NCI-H748 treated with DMSO at 0.1 percent for 48 hours (cell line): ENCODE measurements at places on chromosomes 12 and 14.

DNA sequence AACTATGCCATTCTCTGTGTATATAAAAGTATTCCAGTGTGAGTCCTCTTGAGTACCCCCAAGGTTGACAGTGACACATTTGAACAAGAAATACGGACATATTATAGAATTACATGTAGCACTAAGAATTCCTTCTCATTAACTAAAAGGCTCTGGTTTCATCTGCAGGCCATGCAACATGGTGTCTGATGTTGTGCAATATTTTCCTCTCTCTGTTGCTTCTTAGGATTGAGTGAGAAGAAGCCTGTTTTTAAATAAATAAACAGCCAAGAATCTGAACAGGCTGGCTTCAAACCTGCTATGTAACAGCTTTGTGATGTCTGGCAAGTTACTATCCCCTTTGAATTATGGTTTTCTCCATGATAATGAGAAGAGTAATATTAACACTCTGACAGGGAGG lies 22.2 kb upstream of the CCER1 start:
- no peak for DNase-seq

GRCh38 chr12:11759899-11760298 lies 110.4 kb downstream of the ETV6 start:
- DNase-seq = no peak

GRCh38 chr14:86646696-86647690 lies 1117.0 kb downstream of the FLRT2 start:
- DNase-seq = no peak

GRCh38 chr12:11943919-11944700 lies 126.6 kb upstream of the BCL2L14 start:
- DNase-seq = no peak

DNA sequence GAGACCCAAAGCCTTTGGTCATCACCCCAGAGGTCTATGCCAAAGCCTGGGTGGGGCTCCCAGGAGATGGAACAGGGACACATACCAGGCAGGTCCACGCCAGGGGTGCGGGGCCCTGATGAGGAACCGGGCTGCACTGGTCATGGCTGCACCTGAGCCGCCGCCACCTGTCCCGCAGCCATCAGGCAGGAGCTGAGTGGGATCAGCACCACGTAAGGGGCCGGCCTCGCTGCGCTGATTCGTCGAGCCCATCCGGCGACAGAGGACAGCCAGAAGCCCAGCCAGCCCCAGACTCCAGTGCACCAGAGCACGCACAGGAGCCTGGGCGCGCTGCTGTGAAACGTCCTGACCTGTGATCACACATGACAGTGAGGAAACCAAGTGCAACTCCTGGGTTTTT lies 15.9 kb downstream of the DEGS2 start:
- no peak for DNase-seq

- no peak for DNase-seq
Observed at GRCh38 chr12:28507867-28508266, 317.6 kb downstream of the CCDC91 start.

GRCh38 chr12:3417937-3418462 lies 73.0 kb upstream of the PRMT8 start:
- DNase-seq = no peak

DNA sequence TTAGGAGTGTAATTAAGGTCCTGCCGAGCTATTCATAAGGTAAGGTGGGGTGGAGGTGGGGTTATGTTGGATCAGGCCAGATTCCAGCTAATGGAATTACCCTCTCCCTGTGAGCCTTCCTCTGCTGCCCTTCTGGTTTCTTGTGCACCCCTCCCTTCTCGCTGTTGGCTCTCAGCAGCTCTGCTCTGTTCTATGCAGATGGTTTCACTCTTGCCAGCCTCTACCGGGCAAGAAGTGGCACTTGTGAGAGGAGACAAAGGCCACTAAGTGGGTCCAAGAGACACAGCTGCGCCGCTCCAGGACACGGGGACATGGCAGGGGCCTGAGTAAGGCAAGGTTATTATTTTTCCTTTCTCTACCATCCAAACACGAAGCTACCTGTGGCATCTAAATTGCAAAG lies 334.4 kb downstream of the EMP1 start:
- peak; percentile 25 for DNase-seq

DNA sequence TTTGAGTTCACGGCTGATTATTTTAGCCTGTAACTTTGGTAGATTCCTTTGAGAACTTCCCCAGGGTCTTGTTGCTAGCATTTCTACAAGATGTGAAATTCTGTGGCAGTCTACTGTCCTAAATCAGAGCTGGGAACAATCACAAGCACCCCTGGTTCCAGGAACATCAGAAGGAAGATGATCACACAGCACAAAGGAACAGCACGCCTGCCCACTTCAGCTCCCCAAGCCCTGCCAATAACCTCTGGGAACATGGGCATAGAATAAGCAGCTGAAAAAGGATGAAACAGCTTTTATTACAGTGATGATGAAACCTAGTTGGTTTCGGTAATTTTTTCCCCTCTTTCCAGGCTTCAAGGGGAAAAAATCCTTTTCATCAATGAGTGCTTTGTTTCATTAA lies 12.3 kb downstream of the GPR19 start:
- DNase-seq = no peak

- no peak for DNase-seq
Observed at GRCh38 chr14:104102282-104102914, 16.9 kb downstream of the ASPG start.

DNA sequence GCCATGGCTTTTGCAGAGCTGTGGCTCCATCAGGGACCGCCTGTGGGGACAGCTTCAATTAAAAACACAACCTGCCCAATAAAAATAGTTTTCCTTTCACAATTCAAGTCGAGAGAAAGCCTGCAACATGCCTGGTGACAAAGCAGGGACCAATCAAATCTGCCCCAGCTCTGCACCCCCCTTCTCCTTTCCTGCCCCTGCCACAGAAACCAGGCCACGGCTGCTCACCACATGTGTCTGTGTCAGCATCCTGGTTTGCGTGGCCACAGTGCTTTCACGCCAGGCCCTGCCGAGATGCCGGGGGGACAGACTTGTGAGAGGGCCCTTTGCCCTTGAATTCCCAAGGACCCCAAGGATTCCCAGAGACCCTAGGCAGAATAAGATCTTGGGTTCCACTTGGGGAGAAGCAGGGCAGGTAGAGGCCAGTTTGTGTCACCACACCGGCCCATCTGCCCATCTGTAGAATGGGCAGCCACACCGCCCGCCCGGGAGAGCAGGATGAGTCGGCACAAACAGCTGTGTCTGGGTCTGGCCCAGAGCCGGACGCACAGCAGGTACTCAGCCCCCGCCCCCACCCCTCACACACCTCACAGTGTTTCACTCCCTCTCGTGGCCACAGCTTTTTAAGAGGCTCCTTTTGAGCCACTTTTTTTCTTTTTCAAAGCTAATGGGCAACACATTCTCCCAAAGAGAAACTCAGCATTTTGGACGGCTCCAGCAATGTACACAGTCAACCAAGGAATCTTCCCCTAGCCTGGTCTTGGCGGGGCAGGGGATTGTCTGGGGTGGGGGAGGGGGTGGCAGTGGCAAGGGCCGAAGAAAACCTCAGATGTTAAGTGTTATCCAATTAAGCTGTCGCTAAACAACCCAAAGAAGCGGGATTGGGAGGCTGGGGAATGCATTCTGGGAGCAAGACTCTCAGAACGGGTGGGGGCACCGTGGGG lies 41.5 kb downstream of the BCL11B start:
- no peak for DNase-seq

DNA sequence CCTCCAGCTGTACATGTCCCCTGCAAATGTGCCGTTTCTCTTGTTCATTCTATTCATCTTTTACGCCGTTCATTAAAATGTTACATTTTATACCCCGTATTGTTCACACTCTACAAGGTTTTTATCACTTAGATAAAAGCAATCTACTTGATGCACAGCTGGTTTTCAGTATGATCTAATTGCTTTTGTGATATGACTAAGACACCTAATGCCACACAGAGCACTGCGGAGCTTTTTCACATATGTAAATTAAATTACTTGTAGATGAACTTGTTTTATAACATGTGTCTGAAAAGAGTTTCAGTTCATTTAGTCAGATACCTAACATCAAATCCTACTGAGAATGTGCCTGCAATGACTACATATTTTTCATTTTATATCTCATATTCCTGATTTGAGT lies 40.9 kb upstream of the RERGL start:
- DNase-seq = no peak

GRCh38 chr14:97634751-97635150 lies 837.6 kb downstream of the VRK1 start:
- DNase-seq = peak; percentile 18

DNA sequence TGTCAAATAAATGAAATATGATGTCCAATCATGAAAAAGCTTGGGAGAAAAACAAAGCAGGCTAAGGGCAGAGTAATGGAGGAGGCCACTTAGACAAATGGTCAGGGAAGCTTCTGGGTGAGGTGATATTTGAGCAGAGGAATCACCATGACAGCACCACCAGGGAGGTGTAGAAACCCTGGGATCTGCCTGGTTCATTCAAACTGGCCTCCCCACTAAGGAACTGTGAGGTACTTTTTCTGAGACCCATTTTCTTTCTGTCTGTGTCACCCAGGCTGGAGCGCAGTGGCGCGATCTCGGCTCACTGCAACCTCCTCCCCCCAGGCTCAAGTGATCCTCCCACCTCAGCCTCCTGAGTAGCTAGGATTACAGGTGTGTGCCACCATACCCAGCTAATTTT lies 7.8 kb upstream of the SSH1 start:
- no peak for DNase-seq

GRCh38 chr12:54993181-54993835 lies 8.7 kb upstream of the TESPA1 start:
- peak; percentile 87 for DNase-seq

- no peak for DNase-seq
Observed at GRCh38 chr14:38143170-38143569, 64.5 kb upstream of the SSTR1 start.

- peak; percentile 42 for DNase-seq
Observed at GRCh38 chr14:48748151-48748675, 838.0 kb downstream of the RPS29 start.

DNA sequence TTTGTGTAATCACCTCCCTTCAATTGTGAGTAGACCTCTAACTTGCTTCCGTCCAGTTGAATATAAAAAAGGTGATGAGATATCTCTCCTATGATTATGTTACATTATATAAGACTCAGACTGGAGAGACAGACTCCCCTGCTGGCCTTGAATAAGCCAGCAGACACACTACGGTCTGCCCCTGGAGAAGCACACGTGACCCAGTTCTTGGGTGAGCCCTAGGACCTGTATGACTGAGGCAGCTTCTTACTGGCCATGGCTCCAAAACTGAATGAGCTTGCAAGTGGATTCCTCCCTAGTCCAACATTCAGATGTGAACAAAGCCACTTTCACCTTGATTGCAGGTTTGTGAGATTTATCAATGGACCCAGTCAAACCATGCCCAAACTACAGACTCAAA lies 427.9 kb upstream of the DCN start:
- no peak for DNase-seq

DNA sequence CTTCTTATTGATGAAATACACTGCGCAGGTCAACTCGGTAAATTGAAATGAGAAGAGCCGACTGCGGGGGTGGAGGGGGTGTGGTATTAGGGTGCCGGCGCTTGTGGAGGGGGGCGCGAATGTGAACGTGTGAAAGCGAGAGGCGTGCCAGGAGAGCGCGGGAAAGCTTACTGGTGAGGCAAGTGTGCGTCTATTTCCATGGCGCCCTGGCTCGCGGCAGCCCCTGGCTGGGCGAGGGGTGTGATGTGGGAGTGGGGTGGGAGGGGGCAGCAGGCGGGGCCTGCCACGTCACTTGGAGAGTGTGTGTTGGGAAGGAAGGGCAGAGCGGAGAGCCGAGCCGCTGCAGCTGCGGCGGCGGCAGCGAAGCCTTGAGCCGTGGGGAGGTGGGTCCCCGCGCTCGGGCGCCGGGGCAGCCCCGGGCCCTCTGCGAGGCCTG lies 88.8 kb downstream of the GALNT8 start:
- peak; percentile 45 for DNase-seq

GRCh38 chr12:120984351-120984898 lies 6.1 kb downstream of the HNF1A start:
- DNase-seq = no peak

- DNase-seq = no peak
Observed at GRCh38 chr12:127041985-127042625, 1224.9 kb upstream of the TMEM132C start.

DNA sequence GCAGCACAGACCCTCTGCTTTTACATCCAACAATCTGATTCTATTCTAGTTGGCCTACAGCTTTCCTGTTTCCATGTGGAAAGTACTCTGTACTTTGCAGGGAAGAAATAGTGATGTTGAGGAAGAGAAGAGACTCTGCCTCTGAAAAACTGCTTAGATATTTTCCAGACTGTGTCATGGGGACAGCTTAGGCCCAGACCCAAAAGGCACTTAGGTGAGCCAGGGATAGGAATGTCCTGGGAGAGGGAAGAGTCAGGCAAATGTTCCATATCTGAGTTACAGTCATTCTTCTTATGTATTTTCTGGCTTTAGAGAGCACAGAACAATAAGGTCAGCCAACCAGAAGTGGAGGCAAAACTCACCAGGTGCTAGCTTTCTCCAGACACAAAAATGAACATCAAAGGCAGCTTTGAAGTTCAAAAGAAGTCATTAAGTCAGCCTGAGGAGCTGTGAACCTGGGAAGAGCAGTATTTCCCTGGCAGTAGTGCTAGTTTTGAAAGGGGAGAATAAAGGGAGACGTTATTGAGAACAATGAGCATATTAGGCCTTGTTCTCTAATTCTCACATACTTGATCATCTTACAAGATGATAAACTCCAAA lies 199.7 kb upstream of the LMNTD1 start:
- no peak for DNase-seq

DNA sequence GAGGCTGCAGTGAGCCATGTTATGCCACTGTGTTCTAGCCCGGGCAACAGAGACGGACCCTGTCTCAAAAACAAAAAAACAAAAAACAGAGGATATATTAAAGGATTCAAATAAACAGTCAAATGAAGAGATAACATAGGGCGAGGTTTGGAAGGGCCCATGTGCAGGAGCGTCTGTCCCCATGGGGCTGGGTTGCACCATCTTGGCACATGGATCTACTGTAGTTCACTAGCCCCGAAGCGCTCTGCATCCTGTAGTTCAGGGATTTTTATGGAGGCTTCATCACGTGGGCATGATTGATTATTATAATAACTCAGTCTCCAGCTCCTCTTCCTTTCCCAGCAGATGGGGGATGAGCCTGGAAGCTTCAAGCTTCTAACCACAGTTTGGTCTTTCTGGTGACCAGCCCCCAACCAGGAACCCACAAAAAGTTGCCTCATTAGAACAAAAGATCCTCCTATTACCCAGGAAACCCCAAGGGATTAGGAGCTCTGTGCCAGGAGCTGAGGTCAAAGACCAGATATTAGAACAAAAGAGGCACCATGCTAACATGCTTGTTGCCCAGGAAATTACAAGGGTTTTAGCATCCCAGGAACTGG lies 59.9 kb downstream of the HCAR2 start:
- no peak for DNase-seq

- no peak for DNase-seq
Observed at GRCh38 chr14:34502001-34502400, 37.5 kb downstream of the EAPP start.
